ENCODE measurements at places on chromosomes 5 and 9.

GRCh38 chr5:155466851-155467250, 453.3 kb downstream of the KIF4B start:
- DNase-seq: no peak

- peak; percentile 29 for DNase-seq
Measured at GRCh38 chr5:57072218-57072892, 101.5 kb upstream of the GPBP1 start.

- DNase-seq: no peak
Measured at GRCh38 chr5:10673017-10673389, 88.0 kb downstream of the DAP start.

DNA sequence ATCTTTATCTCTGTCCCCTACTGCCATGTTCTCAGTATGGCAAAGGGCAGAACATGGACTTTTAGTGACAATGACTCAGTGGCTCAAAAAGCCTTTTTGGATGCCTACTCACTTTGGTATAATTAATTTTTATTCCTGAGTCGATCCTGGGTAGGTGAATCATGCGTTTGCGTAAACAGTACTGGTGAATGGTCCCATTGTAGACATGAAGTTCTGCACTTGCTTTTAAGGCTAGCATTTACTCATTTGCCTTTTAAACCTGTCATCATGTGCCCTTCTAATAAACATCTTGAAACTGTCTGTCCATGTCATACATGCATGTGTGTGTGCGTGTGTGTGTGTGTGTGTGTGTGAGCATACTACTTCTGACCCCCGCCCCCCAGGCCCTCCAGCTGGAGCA, 223.0 kb downstream of the AUH start:
- peak; percentile 38 for DNase-seq

GRCh38 chr9:134245179-134245578, 80.8 kb upstream of the RNU6ATAC start:
- DNase-seq: no peak

GRCh38 chr9:79698967-79699366, 127.2 kb downstream of the TLE4 start:
- no peak for DNase-seq

DNA sequence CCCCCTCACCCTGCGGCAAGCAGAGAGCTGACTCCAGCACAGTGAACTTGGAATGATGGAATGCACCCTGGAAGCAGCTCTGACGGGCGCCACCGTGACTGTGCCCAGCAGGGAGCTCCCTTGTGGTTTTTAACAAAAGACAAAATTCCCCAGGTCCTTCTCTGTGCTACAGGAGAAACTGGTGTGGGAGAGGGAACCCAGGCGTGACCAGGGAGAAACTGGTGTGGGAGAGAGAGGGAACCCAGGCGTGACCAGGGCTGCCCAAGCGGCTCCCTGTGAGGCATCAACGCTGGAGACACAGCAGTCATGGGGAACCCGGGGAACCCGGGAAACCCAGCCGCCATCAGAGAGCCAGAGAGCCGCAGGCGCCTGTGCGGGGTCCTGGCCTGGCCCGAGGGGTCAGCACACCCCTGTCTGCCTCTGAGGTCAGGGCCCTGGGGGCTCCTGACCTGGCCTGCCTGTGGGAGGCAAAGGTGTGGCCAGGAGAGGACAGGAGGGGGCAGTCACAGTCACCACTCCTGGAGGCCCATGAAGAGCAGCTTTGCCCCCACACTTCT, 3.1 kb upstream of the AHRR start:
- peak; percentile 88 for DNase-seq

GRCh38 chr5:126656401-126657007, 55.8 kb downstream of the PHAX start:
- peak; percentile 42 for DNase-seq

DNA sequence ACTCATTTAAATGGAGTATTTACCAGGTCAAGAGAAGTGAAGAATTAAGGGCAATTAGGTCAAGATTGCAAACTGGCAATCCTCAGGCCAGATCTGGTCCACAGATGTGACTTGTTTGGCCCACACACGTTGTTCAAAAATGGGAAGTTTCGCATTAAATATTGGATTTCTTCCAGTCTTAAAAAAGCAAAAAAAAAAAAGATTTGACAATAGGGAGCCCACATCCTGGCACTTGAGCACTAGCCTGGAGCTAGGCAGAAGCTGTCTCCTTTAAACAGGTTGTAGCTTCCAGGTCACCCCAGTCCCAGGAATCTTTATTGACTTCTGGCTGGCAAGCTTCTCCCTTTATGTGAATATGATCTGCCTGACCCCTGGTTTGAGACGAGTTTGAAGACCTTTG, 520.4 kb downstream of the RAB3C start:
- DNase-seq: no peak

Measured in urothelium cell line (cell line).